Activated CD8-positive, alpha-beta memory T cell treated with anti-CD3 and anti-CD28 coated beads for 1 hour (primary cell): ENCODE measurements at places on chromosomes 16 and 17.

- DNase-seq = no peak
Observed at GRCh38 chr16:72051818-72052217, 2.5 kb upstream of the HP start.

DNA sequence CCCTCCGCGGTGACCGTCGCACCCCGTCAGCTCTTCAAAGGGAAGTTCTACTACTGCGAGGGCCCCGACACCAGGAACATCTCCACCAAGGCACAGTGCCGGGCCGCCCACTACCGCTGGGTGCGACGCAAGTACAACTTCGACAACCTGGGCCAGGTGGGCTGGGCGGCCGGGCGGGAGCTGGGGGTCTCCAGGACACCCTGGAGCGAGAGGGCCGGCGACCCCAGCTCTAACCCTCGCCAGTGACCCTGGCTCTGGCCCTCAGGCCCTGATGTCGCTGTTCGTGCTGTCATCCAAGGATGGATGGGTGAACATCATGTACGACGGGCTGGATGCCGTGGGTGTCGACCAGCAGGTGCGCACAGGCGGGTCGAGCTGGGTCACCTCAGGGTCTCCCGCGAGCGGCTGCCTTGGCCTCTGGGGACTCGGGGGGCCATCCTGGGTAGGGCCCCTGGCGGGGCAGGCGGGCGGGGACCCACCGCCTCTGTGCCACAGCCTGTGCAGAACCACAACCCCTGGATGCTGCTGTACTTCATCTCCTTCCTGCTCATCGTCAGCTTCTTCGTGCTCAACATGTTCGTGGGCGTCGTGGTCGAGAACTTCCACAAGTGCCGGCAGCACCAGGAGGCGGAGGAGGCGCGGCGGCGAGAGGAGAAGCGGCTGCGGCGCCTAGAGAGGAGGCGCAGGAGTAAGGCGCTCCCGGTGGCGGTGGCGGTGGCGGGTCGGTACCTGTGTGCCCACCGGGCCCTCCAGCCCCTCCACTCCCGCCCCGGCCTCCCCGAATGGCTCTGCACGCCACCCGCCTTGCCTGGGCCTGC is 13.4 kb downstream of the TPSG1 start:
- DNase-seq = no peak

DNA sequence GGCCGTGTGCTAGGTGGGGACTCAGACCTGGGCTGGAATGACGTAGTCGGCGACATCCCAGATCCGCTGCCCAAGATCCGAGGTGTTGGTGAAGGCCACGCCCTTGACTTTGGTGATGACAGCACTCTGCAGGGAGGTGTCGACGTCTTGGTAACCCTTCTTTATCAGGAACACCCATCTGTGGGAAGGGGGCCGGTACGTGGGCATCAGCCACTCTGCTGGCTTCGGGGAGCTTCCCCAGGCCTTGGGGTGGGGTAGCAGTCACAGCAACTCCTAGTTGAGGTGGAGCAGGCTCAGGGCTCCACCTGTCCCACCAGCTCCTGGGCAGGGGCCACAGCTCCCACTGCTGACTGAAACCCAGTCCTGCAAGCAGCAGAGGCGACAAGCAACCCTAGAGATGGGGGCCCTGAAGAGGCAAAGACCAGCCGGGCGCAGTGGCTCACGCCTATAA is 4.3 kb downstream of the P2RX5 start:
- DNase-seq = no peak

GRCh38 chr17:49015179-49015923 is 18.2 kb downstream of the IGF2BP1 start:
- DNase-seq = no peak

GRCh38 chr16:47392081-47392480 is 68.8 kb downstream of the ITFG1 start:
- no peak for DNase-seq

- DNase-seq = no peak
Observed at GRCh38 chr16:4506450-4506849, 30.3 kb downstream of the HMOX2 start.
